Thymus (tissue), 14 donors: ENCODE measurements at places on chromosomes 11 and 22.

DNA sequence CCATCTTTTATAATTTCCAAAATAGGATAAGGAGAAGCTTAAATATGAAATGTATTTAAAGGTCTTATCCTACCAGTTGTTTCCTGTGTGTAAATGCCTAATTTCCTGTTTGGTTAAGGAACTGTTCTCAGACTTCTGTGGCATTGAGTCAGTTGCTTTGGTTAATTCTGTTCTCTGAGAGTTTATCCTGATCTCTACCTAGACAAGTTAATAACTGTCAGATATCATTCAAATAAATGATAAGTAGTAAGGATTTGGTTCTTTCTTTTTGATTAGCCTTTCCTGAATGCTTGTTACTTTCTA lies 39.5 kb downstream of the CTNND1 start:
- DNase-seq: no peak

- DNase-seq: no peak
These were observed 3.7 kb downstream of the PDGFB start for GRCh38 chr22:39240831-39241793.

GRCh38 chr11:19410032-19410431 lies 169.3 kb upstream of the E2F8 start:
- DNase-seq: no peak

DNA sequence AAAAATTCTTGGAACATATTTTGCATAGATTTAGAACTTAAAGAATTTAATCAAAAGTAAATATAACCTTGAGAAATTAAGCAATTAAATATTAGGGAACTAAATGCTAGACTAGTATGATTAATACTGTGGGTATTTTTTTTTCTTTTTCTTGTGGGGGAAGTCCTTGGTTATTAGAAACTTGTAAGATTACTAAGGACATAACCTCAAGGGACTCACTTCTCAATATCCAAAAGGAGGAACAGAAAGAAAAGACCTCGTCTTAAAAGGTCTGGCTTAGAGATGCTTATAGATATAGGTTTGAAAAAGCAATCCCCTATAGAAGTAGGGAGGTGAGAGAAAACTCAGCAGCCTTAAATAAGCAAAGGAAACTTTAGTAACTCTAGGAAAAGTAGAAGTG lies 368.5 kb downstream of the INSC start:
- no peak for DNase-seq

DNA sequence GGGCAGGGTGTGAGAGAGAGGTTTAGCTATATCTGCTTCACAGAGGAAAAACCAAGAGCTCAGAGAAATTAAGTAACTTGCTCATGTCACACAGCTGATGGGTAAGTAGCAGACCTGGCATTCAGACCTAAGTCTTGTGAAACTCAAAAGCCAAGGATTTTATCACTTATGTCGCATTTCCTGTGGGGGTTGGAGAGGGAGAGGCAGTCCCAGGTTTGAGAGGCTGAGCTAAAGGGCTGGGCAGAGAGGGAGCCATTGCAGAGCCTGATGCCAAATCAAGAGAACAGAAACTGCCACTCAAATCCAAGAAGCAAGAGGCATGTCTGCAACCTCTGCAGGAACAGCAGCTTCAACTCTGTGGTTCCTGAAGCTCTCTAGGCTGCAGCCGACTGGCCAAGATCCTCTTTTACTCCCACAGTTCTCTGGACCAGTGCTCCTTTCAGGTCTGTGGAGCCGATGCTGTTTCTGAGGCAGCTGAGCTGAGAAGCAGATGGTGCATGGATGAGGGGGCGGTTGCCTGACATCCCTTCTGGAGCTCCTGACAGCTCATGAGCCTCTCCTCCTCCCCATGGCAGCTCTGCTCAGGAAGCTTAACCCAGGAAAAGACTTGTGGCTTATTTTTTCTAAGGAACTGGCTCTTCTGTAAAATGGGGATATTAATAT lies 47.6 kb upstream of the NAV2 start:
- no peak for DNase-seq
